ENCODE measurements at places on chromosomes 3 and 15. TPM values are rescaled to one million over a fixed set of nuclear protein-coding genes. Genes with fewer than 3 reads are reported as not detected.

The GOLGA8K gene
- 1.9 TPM for total RNA-seq

The DCLK3 gene
- total RNA-seq = 0.12 TPM

The TMEM207 gene
- total RNA-seq = not detected

The CNOT10 gene
- total RNA-seq = 35.7 TPM

The SMCO1 gene
- not detected for total RNA-seq

The EHHADH gene
- total RNA-seq = 11.5 TPM

The GOLGA8T gene
- total RNA-seq = not detected

The GHRL gene
- total RNA-seq = 2.5 TPM

The GP9 gene
- 2.6 TPM for total RNA-seq

The ADPRH gene
- 32.0 TPM for total RNA-seq

The TMEM212 gene
- 5.2 TPM for total RNA-seq

The ZXDC gene
- total RNA-seq = 40.4 TPM

The GOLGA6D gene
- total RNA-seq = not detected

The KLF15 gene
- total RNA-seq = 40.1 TPM

The HEMK1 gene
- 28.4 TPM for total RNA-seq

The HEXA gene
- 219 TPM for total RNA-seq

The KBTBD8 gene
- total RNA-seq = 5.8 TPM

The GOLGA8S gene
- total RNA-seq = 0.53 TPM

The MAGEL2 gene
- total RNA-seq = 0.12 TPM

The OR5K2 gene
- not detected for total RNA-seq

The NR1I2 gene
- total RNA-seq = 0.21 TPM

The SV2B gene
- total RNA-seq = 1.2 TPM

The CEP152 gene
- 6.5 TPM for total RNA-seq

The SLC28A1 gene
- not detected for total RNA-seq

The IP6K2 gene
- total RNA-seq = 56.3 TPM

The TGM5 gene
- total RNA-seq = 0.32 TPM

The SKOR1 gene
- total RNA-seq = 0.41 TPM

The CYP8B1 gene
- total RNA-seq = not detected

The NCK1 gene
- 63.0 TPM for total RNA-seq

The C15orf62 gene
- total RNA-seq = 2.4 TPM

The FOXB1 gene
- not detected for total RNA-seq

The NEDD4 gene
- total RNA-seq = 16.5 TPM

The RAB6B gene
- total RNA-seq = 5.5 TPM

The IL17RD gene
- 2.4 TPM for total RNA-seq

The ACSBG1 gene
- total RNA-seq = 1.8 TPM

The DUT gene
- total RNA-seq = 100 TPM

The HSPBAP1 gene
- total RNA-seq = 15.4 TPM

The CCR9 gene
- not detected for total RNA-seq

The SIDT1 gene
- total RNA-seq = 5.3 TPM

The SERINC4 gene
- not detected for total RNA-seq

The LSMEM2 gene
- not detected for total RNA-seq

Data from lower lobe of right lung (tissue), 2 donors.